Activated T-helper 2 cell treated with anti-CD3 and anti-CD28 coated beads, Interferon-gamma antibody, Interleukin-2, Interleukin-4, amounts not matched to agents 10 μg/mL and 5 μg/mL and 100 μg/mL, durations not matched to agents 14 hours and 24 hours and 36 hours (primary cell): ENCODE measurements at places on chromosomes 2 and 18. TPM values are rescaled to one million over a fixed set of nuclear protein-coding genes. Genes with fewer than 3 reads are reported as not detected.

Gene CPLX4
- not detected in 2 replicates for total RNA-seq

Gene CRYGD
- total RNA-seq, result not detected in 2 replicates

Gene MDH1
- total RNA-seq, result 212 and 226 TPM in 2 replicates

- no peak for DNase-seq
These were observed 226.2 kb downstream of the ASXL3 start for GRCh38 chr18:33804258-33804657.

- DNase-seq, result no peak
These were observed 59.1 kb downstream of the ACSL3 start for GRCh38 chr2:222919841-222920526.

GRCh38 chr2:69118609-69119008 is 105.6 kb downstream of the ANTXR1 start:
- no peak for DNase-seq
